ENCODE measurements at places on chromosomes 4 and X.

GRCh38 chrX:47483306-47484268 lies 565 bp upstream of the ZNF41 start:
- DNase-seq: no peak

- no peak for DNase-seq
Measured at GRCh38 chrX:77415161-77415560, 32.0 kb upstream of the FGF16 start.

DNA sequence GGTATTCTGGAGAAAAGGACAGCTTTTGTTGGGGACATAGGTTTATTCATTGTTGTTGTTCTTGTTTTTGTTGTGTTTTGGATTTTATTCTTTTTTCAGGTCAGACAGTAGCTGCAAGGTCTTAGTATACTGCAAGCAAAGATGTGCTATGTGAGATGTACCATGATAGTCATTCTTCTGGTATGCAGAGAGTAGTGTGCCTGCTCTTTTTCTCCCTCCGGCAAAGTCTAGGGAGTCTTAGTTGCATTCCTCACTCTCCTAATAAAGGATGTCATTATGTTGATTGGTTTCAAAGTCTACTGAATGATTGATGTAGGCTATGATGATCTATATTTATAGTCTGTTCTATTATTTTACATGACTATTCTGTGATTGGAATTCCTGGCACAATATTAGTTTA lies 119.9 kb upstream of the POF1B start:
- no peak for DNase-seq

GRCh38 chrX:77433001-77433400 lies 14.2 kb upstream of the FGF16 start:
- no peak for DNase-seq

DNA sequence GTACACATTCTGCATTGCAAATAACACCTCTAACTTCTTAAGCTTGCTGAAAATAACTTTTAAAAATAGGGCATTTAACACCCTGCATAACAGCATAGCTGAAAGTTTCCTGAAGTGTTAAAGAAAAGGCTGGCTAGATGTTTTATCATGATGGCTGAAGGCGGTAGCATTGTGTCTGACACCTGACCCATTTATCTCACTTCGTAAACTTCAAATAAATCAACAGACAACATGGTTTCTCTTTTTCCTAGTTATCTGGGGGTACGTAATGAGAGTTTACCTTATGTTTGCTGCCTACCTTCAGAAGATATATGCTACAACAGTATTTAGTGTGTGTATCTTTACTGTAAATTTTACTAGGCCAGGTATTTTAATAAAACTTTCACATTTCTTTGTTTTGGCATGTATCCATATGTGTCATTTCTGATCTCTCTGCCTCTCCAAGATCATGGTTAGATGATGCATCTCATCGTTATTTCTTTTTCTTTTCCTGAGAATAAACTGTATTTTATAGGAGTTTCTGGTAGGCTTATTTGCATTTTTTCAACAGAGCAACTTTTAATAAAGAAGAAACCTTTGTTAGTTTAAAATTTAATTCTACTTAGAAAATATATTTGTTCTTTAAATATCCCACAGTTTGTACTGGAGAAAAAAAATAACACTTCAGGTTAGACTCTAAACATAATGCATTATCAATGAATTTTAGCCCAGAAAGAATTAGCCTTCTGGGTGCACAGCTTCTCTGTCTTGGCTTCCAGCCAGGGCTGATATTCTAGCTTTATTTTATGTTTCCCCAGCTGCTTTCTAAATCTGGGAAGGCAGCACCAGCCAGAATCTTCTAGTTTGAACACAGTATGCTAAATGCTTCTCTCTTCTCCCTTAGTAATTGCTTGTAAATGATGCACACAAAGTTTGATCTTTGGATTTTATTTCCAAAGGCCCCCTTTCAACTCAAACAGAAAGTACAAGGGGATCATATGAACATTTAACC lies 2.9 kb downstream of the NDST4 start:
- no peak for DNase-seq

GRCh38 chrX:21816136-21816535 lies 23.3 kb upstream of the MBTPS2 start:
- no peak for DNase-seq
